ENCODE measurements at places on chromosomes 5 and 9.

GRCh38 chr9:127763918-127764384 lies 14.5 kb downstream of the SH2D3C start:
- no peak for DNase-seq

- no peak for DNase-seq
These were observed 71.8 kb upstream of the ALDH1A1 start for GRCh38 chr9:73024601-73025034.

DNA sequence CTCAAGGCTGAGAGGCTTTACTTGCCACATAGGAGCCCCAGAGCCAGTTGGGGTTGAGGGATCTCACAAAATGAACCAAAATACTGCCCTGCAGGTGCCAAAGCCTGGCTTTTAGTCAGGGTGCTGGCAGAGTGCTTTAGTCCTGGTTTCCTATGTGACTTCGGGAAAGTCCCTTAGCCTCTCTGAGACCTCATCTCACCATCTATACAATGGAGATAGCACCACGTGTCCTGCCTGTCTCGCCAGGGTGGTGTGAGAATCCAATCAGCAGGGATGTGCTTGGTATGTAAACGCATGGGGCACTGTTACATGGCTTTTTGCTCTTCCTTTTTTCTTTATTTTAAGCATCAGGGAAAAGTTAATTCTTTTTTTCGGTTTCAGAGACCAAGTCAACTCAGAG lies 68.3 kb downstream of the SHB start:
- no peak for DNase-seq

- no peak for DNase-seq
These were observed 31.6 kb downstream of the ATP6V0E1 start for GRCh38 chr5:173015192-173015591.

- DNase-seq: no peak
These were observed 475.3 kb upstream of the TRPC7 start for GRCh38 chr5:136840601-136841000.

GRCh38 chr5:169695919-169696490 lies 58.9 kb downstream of the DOCK2 start:
- DNase-seq: no peak

DNA sequence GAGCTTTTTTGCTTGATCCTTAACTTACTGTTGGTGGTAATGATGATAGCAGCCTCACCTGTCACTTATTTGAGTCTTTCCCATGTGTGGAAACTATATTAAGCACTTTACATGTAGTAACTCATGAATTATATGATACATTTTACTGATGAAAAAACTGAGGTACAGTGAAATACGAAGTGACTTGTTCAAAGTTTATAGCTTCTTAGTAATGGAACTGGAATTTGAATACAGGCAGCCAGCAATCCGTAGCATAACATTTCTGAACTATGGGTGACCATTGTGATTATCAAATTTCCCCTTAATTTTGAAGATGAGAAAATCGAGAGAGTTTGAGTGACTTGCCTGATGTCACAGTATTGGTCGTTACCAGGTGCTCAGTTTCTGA lies 17.3 kb downstream of the SCAMP1 start:
- DNase-seq: no peak

GRCh38 chr5:124401476-124402143 lies 344.8 kb downstream of the ZNF608 start:
- no peak for DNase-seq

- no peak for DNase-seq
These were observed 383.9 kb downstream of the TLR4 start for GRCh38 chr9:118088090-118088489.

- DNase-seq: no peak
These were observed 88.3 kb upstream of the PRDM9 start for GRCh38 chr5:23419115-23419514.

DNA sequence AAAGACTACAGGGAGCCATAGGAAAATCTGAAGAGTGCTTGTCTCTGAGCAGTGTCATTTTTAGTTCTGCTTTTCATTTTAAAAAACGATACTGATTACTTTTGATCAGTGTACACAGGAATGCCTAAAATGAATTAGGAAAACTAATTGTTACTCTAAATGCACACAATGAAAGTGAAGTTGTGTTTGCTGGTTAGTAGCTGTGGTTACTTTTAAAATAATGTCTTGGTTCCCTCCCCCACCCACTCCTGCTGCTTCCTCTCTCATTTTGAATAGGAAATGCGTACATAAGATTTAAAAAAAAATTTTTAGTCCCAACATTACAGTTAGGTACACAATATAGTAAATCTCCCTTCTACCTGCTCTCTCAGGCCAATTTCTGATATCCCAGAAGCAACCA lies 47.5 kb upstream of the PLPP1 start:
- DNase-seq: no peak

GRCh38 chr9:137960496-137960895 lies 82.9 kb downstream of the CACNA1B start:
- DNase-seq: no peak

DNA sequence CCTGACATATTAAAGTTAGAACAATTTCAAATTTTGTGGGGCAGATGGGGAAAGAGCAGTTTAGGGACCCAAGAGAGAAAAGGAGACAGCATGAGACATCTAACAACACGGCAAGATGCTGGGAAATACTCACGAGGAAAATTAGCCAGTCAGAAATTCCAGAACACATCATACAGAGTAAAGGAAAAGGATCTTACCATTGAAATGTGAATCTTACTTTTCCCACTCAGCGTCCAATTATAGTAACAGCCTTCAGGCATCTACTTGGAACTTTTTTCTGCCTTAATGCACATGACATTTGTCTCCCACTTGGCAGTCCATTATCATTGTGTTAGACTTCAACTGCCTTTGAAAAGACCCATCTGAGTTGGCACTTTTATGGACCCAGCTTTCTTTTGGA lies 189.7 kb upstream of the SLC27A6 start:
- DNase-seq: no peak

DNA sequence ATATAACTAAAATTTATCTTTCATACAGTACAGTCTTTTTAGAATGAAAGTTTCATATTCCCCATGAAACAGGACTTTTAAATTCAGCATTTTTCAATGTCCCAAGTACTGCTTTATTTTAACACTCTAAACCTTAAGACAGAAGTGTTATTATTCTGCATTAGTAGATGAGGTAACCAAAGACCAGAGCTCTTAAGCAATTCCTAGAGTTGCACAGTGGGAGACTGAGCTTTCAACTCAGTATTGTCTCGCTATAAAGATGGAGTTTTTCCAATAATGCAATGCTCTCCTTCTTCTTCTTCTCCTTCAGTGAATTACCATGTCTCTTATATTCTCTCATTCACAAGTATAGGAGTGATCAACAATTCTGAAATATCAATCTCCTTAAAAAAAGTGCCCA lies 479.7 kb downstream of the CETN3 start:
- DNase-seq: no peak

GRCh38 chr9:101795147-101795546 lies 56.7 kb upstream of the GRIN3A start:
- no peak for DNase-seq

GRCh38 chr5:154694159-154694558 lies 61.0 kb upstream of the LARP1 start:
- DNase-seq: no peak

- DNase-seq: no peak
These were observed 4.0 kb upstream of the ANKRD33B start for GRCh38 chr5:10559871-10560270.

GRCh38 chr5:174844971-174845370 lies 120.6 kb downstream of the MSX2 start:
- no peak for DNase-seq

GRCh38 chr9:16247188-16247875 lies 623.1 kb downstream of the BNC2 start:
- DNase-seq: no peak

- no peak for DNase-seq
These were observed 43.4 kb upstream of the KIAA1958 start for GRCh38 chr9:112443200-112443599.

DNA sequence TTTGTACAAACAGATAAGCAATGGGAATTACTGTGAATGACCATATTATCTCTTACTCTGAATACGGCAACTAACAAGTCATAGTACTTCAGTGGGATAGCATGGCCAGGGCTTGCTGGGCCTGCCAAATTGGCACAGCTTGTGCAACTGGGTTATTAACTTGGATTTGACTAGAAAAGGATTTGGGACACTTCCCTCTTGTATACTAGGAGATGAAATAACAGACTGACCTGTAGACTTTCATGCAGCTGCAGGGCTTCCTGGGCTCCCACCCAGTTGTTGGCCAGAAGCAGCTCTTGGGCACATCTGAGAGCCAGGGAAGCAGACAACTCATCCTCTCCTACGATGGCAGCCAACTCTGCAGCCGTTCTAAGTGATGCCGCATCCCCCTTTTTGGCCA lies 39.8 kb downstream of the CNOT8 start:
- no peak for DNase-seq

GRCh38 chr5:179607160-179607931 lies 16.1 kb downstream of the HNRNPH1 start:
- DNase-seq: no peak

- DNase-seq: no peak
These were observed 5.0 kb upstream of the CXXC5 start for GRCh38 chr5:139642891-139643871.

DNA sequence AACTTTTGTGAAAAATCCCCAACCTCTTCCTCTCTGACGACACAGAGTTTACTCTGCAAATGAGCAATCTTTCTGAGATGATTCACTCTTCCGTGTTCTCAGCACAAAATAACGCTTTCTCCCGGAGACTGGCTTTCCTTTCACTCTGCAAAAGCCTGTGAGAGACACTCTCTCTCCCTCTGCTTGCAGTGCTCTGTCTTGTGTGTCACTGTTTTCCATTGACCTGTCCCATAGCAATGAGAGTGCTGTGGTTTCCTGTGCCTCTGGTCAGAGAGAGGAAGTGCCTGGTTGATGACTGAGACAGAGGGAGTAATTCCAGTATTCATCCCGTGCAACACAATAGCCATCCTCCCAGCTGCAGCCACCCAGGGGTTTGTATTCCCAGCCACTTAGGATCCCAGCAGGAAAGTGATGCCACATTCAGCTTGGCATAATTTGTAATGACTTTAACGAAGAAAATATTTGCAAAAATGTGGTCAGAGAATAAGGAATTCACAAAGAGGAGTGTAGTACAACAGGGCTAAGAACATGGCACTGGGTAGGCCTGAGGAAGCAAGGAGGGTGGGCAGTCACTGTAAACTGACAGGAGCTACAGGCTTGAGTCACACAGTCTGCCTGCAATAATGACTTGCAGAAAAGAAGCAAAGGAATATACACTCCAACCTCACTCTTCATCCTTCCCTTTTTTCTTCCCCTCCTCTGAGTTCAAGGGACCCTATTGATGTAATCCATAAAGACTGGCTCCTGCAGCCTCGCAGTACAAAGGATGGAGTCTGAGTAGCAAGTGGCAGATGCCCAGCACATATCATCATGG lies 463.5 kb upstream of the RGMB start:
- DNase-seq: no peak

- DNase-seq: no peak
These were observed 66.3 kb downstream of the LIX1 start for GRCh38 chr5:97076098-97076497.

- no peak for DNase-seq
These were observed 279.5 kb upstream of the PIK3R1 start for GRCh38 chr5:67935908-67936566.

- no peak for DNase-seq
These were observed 119.4 kb downstream of the MED27 start for GRCh38 chr9:131960311-131960710.

- DNase-seq: no peak
These were observed 101.6 kb upstream of the SSBP2 start for GRCh38 chr5:81852291-81853029.

DNA sequence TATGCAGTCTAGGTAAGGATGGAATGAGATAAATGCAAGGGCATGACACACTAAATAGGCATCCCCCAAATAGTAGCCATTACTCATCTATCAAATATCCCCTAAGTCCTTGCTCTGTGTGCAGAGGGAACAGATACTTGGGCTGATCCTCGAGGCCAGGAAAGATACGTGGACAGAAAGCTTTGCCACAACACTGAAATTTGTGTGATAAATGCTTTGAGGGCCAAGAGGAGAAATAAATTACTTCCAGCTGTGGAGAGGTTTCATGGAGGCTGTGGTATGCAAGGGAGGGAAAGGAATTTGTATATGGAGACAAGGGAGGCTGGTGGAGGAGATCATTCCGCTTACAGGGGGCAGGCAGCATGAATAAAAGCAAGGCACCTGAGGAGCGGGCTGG lies 18.5 kb downstream of the ATOX1 start:
- DNase-seq: no peak

GRCh38 chr5:50440651-50441492 lies at the start of gene EMB:
Gene EMB, minus strand, starts transcription at chr5:50441288. Its CDS starts 137 bp downstream, at chr5:50441151.
- DNase-seq: peak; percentile 67

DNA sequence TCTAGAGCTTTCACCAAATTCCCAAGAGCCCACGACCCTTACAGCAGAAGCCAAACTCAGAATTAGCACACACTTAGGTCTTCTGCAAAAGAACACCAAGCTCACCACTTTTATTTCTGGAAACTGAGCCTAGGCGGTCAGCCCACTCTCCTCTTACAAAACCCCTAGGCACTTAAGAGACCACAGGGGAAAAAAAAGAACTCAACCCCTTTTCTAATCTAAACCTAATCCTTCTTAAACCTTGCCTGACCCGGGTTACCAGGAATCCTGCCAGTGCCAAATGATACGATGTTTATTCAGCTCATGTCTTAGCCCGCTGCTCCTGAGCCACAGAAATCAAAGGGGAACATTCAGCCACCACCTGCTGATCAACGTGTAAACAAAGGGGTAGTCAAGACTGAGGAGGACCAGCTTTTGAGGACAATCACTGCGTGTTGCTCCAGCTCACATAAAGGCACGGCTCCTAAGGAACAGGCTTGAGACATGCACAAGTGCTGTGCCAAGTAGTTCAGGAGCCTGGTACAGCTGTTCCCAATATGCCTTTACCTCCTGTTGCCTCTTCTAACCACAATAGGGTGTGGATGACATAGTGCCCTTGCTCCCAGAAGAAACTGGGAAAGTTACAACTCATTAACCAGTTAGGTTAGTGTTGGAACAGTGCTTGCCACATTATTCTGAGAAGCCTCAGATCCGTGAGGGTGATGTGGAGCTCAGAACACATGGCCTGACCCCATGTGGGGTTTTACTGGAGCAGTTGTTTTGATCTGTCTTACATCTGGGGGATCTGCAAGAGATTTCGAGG lies 49.3 kb downstream of the ZFAND5 start:
- DNase-seq: no peak

DNA sequence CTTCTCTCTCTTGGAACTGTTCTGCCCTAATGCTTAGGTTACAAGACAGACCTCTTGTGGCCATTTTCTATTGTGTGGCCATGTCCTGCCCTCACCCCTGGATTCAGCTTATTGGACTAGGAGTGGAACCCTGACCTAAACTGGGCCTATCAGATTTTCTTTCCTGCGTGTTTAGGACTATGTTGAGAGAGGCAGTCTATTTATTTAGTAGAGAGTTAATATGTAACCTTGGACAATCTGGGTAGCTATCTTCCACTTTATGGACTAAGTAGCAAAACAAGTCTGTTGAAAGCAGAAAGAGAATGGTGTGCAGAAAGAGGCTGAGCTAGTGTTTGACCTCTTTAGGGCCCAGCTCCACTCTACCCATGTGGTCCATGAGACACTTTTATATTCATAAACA lies 82.6 kb upstream of the SMIM32 start:
- DNase-seq: no peak
